ENCODE measurements at places on chromosomes 13 and 19.

DNA sequence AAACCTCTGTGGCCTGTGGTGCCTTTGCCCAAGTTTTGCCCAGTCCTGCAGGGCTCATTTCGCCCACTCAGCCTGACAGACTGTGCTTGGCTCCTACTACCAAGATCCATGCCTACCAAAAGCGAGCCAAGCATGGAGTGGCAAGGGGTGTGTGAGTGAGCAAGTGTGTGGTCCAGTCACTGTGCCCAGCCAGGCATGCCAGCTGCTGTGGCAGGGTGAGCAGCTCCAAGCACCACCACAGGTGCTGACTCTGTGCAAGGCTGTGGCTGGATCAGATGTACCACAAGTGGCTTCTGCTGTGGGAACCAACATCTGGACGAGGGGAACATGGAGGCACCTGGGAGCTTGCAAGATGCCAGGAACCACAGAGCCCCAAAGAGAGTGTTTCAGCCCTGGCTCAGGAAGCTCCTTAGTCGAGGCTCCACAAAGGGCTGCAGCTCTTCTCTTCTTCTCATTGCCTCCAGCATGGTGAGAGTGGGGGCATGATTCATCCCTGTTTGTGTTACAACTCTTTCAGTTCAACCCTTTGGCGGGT lies 1564.2 kb upstream of the MIR17HG start:
- no peak for DNase-seq

- DNase-seq = no peak
Measured at GRCh38 chr13:72208112-72208645, 341.2 kb upstream of the DACH1 start.

GRCh38 chr19:1854039-1854541 lies 5.8 kb upstream of the REXO1 start:
- DNase-seq = no peak

GRCh38 chr19:50851620-50852019 lies 3.1 kb upstream of the KLK3 start:
- DNase-seq = no peak

GRCh38 chr13:98916403-98916802 lies 61.5 kb downstream of the DOCK9 start:
- DNase-seq = no peak

DNA sequence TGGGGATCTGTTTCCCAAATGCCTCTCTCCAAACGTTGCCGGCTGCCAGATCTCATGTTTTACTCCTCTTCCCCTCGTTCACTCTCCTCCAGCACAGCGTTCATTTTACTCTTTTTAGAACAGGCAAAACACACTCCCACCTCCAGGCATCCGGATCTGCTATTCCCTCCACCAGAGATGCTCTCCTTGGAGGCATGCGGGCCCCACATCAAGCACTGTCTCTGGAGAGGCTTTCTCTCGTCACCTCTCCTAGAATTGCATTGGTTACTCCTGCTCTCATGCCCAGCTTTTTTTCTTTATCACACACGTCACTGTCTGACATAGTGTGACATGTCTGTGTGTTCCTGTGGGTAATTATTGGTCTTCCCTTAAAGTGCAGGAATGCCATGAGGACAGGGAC lies 20.1 kb upstream of the MYADM start:
- no peak for DNase-seq

DNA sequence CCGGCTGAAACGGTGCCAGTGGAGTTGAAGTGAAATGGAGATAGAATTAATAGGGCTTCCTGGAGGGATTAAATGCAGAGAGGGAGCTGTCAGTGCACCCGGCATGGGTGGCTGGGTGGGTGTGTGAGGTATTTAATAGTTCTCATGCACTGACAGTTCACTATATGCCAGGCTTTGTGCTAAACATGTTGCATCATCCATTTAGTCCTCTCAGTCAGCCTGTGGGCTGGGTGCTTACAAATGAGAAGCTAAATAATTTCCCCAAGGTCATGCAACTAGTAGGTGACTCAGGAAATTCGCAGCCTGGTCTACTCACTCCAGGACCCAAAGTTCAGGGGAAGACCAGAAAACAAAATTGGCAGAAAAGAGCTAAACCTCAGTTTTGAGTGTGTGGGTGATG lies 63.5 kb upstream of the SPATA13 start:
- DNase-seq = no peak

DNA sequence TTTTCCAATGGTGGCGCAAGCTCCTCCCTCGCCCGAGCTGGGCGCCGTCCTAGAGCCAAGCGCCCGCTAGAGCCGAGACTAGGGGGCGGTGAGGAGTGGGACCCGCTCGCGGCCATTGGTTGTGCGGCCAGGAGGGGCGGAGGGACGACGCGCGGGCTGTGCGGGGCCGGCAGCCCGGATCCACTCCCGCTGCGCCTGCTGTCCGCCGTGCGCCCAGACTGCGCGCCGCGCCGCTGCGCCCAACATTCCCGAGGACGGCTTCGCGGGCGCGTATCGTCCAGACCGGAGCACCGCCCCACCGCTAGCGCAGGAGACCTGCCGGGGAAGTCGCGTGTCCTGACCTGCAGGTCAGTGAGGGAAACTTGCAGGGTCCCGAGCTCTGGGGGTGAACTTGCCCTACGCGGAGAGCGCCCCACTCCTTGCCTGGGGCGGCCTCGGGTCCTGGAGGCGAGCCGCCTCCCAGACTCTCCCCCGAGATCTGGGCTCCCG lies at the start of gene SERTM1:
TSS of gene SERTM1 (plus strand) at position 183 of the 489 bp plus-strand sequence. CDS start 21,059 bp downstream, outside the sequence.
- no peak for DNase-seq

DNA sequence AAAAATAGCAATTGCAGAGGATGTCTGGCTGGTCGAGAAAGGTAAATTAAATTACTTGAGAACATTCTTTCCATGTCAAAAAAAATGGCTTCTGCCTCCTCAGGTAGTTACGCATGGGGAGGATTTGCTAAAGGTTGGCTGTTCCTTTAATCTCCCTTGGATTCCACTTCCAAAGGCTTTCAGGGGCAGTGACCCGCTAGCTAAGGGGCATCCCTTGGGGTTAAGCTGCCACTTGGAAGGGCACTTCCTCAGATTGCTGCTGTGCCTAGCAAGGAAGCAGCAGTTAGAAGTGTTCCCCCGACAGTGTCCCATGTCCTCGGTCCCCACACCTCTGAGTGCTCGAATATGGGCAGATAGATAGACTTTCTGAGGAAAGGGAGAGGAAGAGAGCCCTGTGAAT lies 108.5 kb downstream of the RGCC start:
- DNase-seq = no peak

DNA sequence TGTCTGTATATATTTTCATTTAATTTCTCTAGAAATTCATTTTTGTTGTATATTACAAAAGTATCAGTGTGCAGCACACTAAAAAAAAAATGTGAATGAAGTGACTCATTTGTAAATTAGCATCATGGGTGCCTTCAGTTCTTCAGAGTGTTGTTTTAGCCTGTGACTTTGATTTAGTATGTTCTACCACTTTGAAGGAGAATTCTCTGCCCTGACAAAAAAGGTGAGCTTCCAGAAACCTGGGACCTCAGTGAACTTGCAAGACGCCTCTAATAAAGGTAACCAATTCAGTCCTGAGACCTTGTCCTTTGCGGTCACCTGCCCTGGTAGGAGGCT lies 2.4 kb downstream of the METTL21C start:
- no peak for DNase-seq

DNA sequence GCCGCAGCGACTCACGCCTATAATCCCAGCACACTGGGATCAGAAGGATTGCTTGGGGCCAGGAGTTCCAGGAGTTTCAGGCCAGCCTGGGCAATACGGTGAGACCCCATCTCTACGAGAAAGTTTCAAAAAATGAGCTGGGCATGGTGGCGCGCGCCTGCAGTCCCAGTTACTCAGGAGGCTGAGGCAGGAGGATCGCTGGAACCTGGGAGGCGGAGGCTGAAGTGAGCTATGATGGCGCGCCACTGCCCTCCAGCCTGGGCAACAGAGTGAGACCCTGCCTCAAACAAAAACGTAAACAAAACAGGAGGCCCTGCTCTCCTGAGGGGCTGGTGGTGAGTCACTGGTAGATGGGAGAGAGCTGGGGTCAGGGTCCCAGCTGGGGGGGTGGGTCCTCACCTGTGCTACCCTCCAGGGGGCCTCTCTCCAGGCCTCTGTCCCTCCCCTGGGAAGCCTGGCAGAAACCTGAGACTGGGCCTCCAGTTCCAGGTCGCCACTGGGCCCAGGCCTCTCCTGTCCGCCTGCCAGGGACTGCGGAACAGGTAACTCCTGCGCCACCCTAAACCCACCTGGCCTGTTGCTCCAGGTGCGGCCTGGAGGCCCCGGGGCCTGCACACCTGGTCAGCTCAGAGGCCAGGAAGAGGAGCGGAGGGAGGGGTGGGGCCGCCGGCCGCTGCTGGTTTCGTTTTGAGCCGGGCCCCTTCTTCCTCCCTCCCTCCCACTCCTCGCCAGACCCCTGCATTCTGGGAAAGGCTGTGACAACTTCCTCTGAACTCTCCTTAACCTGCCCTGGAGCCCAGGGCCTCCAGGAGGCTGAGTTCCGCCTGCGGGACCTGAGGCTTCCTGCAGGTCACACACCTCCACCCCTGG lies 17.2 kb upstream of the ZBTB7A start:
- peak; percentile 59 for DNase-seq

DNA sequence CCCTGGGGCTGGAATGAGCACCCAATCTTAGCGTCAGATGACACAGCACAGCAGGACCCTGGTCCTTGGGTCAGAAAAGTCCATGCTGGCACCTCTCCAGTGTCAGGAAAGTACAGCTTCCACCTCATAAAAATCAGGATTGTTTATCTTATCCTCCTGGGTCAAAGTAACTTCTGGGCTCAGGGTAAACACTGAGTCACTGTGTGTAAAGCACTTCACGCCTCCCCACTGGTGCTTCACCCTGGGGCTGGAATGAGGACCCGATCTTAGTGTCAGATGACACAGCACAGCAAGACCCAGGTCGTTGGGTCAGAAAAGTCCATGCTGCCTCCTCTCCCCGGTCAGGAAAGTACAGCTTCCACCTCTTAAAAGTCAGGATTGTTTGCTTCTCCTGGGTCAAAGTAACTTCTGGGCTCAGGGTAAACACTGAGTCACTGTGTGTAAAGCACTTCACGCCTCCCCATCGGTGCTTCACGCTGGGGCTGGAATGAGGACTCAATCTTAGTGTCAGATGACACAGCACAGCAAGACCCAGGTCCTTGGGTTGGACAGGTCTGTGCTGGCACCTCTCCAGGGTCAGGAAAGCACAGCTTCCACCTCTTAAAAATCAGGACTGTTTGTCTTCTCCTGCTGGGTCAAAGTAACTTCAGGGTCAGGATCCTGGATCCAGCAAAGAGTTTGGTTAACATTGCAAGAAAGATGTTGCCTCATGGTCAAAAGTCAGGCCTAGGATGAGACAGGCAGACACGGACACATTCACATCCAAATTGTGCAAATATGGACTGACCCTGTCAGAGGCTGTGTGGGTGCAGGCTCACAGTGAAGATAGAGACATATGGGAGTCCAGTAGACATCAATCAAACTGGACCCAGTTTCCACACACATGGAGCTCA lies 39.2 kb upstream of the CYP2A7 start:
- DNase-seq = no peak

- DNase-seq = no peak
Measured at GRCh38 chr13:102928941-102929675, 83.3 kb downstream of the ERCC5 start.

GRCh38 chr13:51595416-51595815 lies 11.2 kb downstream of the WDFY2 start:
- DNase-seq = no peak

DNA sequence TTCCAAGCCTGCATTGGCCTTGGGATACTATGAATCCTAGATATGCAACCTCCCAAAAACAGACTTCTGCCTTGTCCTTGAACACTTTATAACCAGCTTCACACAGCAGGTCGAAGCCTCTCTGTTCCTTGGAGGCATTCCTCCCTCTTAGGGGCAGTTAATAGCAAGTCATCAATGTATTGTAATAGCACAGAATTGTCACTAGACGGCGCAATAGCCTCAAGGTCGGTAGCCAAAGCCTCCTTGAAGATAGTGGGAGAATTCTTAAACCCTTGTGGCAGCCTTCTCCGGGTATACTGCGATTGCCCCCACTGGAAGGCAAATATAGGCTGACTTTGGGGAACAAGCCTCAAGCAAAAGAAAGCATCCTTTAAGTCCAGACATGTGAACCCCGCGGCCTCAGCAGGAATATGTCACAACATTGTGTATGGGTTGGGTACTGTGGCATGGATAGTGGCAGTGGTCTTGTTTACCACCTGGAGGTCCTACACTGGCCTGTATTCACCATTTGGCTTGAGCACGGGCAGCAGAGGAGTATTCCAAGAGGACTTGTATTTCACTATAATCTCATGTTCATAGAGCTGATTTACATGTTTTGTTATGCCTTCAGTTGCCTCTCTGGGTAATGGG lies 61.1 kb downstream of the ZNF431 start:
- peak; percentile 1 for DNase-seq

GRCh38 chr13:46631179-46631542 lies 78.2 kb downstream of the LRCH1 start:
- no peak for DNase-seq

GRCh38 chr13:44334751-44335150 lies 38.9 kb upstream of the SERP2 start:
- no peak for DNase-seq

DNA sequence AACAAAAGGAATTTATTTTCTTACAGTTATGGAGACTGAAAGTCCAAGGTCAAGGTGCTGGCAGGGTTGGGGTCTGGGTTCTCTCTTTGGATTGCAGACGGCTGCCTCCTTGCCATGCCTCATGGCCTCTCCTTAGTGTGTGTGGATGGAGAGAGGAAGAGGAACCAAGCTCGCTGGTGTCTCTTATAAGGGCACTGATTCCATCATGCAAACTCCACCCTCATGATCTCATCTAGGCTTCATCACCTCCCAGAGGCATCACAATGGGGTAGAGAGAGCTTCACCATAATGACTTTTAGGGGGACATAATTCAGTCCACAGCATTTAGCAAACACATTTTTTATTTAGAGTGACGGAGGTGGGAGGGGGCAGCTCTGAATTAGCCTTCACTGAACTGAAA lies 104.9 kb upstream of the ABCC4 start:
- no peak for DNase-seq

DNA sequence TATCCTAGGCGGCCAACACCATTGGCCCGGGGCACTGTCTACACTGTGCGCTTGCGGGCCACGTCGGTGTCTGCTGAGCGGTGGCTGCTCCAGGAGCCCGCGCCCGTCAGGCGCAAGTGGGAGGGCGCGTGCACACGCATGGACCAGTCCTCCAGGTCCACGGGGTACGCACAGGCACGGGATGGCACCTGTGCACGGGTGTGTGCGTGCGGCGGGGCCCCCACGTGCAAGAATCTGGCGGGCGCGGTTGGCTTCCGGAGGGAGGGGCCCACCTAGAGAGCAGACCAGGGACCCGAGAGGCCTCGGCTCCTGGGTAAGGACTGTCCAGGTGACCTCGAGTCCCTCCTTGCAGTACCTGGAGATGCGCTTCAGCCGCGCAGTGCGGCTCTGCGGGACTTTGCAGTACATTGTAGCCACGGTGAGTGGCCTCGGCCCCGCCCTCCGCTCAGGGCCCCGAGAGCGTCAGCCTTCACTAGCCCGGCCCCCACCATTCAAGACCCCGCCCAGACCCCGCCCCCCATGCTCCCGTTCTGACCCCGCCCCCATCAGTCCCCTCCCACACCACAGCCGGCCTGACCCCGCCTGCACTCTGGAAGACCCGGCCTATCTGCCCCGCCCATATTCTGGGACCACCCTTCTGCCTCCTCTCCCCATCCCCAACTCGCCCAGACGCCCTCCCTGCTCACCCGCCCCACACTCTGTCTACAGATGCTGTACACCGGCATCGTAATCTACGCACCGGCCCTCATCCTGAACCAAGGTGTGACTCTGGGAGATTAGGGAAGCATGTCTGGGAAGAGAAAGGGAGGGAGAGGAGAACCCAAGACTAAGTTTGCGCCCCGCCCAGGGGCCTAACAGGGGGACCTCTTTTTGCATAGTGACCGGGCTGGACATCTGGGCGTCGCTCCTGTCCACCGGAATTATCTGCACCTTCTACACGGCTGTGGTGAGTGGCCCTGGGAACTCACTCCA lies 2.3 kb downstream of the SLC5A5 start:
- DNase-seq = peak; percentile 90
